ENCODE measurements at places on chromosomes 12 and 14.

DNA sequence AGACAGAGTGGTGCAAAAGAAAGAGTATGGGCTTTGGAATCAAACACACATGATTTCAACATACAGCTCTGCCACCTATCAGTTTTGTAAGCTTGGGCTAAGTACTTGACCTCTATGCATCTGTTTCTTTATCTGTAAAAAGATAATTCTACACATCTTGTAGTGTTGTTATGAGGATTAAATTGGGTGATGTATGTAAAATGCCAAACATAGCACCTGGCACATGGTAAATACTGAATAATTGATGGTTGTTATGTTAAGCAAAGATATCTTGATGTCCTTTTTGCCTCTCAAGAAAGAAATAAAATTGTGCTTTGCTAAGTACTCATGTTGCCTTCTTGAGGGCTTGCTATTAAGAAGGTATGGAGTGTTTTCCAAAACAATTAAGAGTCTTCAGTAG lies 2.3 kb upstream of the CSRP2 start:
- no peak for DNase-seq

- DNase-seq, result no peak
Observed at GRCh38 chr12:96211988-96212387, 17.8 kb downstream of the ELK3 start.

DNA sequence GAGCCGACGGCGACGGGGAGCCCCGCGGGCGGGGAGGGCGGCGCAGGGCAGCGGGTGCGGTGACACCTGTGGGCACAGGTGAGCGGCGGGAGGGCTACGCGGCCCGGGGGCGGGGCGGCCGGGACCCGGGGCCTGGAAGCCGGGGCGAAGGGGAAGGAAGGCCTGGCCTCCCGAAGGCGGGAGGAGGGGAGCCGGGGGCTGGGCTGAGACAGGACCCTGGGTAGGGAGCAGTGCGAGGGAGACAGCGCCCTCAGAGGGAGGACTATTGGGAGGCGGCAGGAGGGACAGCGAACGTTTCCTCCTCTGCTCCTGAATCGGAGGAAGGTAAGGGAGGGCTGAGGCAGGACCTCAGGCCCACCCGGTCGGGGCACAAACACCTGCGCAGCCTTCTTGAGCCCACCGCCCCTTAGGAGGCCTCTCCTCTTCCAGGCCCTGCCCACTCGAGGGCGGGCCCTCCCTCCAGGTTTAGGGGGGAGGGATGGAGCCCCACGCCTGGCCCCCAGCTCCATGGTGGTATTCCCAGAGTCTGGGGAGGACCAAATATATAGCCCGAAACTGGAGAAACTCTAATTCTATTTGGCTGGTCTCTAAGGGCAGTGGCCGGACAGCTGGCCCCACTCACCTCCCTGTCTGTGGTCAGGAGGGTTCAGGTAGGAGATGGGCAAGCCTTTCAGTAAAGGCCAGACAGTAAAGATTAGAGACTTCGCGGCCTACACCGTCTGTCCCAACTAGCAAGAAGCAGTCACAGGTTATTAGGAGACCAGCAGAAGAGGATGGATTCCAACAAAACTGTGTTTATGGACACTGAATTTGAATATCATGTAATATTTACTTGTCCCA lies 509 bp downstream of the PLEKHG6 start:
- no peak for DNase-seq

DNA sequence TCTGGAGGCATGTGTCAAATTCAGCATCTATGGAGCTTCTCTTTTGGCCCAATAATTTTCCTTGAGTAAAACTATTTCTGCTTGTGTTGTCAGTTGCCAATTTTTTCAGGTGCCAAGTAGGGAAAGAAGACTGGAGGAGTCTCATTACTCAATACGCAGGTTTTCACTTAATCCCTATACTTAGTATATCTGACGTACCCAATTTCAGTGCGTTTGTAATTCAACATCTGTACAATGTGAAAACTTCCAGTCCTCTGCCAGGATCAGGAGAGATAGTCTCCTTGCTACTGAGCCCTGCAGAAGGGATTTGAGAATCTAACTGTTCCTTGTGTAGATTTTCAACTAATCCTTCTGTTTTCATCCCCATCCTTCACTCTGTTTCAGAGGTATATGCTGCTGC lies 5.7 kb upstream of the PAWR start:
- no peak for DNase-seq

GRCh38 chr14:22387776-22388241 lies 201.2 kb downstream of the DAD1 start:
- no peak for DNase-seq

- no peak for DNase-seq
Observed at GRCh38 chr12:92408072-92408900, 262.6 kb upstream of the BTG1 start.

DNA sequence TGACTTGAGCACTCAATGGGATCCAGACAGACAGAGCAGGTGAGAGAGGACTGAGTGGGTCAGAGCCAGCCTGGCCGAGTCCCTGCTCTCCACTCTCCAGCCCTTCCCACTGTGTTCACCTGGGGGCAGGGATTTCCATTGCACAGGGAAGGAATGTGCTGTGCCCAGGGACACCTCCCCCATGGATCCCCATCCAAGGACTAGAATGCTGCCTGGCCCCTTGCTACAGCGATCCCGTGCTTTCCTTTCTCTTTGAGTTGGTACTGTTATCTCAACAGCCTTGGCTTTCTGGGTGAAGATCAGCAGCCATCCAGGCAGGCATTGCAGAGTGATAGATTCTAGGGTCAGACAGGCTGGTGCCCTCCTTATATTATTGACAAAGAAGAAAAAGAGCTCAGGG lies 60.3 kb upstream of the DLK1 start:
- DNase-seq, result no peak

GRCh38 chr14:104805941-104806624 lies 5.2 kb downstream of the ZBTB42 start:
- no peak for DNase-seq

GRCh38 chr12:47414511-47414910 lies 291.3 kb downstream of the RPAP3 start:
- no peak for DNase-seq

DNA sequence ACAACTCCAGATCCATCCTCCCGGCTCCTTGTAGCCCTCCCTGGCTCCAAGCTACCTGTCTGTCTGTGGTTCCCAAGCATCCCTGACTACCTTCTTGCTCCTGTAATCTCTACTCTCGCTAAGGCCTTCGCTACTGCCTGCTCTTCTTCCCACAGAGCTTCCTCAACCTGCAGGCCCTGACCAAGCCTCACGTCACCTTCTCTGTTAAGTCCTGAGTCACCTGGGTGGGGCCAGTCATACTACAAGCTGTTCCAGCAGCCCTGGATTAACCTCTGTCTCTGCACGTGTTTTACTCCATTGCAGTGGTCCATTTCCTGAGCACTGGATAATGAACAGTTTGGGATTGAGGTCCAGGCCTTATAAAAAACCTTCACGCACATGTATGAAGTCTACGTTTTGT lies 770.7 kb downstream of the BCL11B start:
- no peak for DNase-seq
